Liver (tissue), 10 donors: ENCODE measurements at places on chromosomes 6 and 20. TPM values are rescaled to one million over a fixed set of nuclear protein-coding genes. Genes with fewer than 3 reads are reported as not detected.

Gene CBFA2T2
- polyA plus RNA-seq: 2.0 TPM

Gene MYH7B
- polyA plus RNA-seq: 0.12 TPM

Gene CDH4
- 0.03 TPM for polyA plus RNA-seq

- no peak for DNase-seq
Measured at GRCh38 chr6:33694401-33694931, 17.0 kb downstream of the UQCC2 start.

GRCh38 chr6:74103417-74103816 lies 407.4 kb downstream of the CD109 start:
- DNase-seq: no peak

DNA sequence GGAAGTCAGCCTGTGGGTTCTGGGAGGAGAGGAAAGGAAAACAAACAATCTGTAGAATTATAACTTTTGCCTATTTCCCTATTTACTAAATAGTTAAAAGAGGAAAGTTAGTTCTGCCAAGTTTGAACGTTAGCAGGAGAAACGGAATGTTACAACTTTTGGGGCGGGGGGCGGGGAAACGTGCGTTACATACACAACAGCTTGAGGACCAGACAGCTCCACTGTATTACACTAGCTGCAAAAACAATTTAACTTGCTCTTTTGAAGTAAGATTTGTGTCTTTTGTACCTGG lies 498 bp upstream of the PRDM1 start:
- no peak for DNase-seq

DNA sequence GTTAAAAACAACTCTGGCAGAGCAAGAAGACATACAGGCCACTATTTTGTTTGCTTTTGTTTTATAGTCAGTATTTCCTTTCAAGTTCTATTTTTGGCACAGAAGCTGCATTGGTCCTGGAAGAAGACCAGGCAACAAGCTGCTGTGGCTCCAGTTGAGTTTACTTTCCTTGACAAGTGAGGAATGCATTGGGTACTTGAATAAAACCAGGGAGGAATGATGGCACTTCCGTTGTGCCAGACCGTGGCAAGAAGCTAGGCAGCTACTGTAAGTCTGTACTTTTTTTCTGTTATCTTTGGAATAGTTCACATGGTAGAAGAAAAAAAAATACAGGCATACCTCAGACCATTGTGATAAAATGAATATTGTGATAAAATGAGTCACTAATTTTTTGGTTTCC lies 66.3 kb downstream of the NCOA3 start:
- DNase-seq: no peak

DNA sequence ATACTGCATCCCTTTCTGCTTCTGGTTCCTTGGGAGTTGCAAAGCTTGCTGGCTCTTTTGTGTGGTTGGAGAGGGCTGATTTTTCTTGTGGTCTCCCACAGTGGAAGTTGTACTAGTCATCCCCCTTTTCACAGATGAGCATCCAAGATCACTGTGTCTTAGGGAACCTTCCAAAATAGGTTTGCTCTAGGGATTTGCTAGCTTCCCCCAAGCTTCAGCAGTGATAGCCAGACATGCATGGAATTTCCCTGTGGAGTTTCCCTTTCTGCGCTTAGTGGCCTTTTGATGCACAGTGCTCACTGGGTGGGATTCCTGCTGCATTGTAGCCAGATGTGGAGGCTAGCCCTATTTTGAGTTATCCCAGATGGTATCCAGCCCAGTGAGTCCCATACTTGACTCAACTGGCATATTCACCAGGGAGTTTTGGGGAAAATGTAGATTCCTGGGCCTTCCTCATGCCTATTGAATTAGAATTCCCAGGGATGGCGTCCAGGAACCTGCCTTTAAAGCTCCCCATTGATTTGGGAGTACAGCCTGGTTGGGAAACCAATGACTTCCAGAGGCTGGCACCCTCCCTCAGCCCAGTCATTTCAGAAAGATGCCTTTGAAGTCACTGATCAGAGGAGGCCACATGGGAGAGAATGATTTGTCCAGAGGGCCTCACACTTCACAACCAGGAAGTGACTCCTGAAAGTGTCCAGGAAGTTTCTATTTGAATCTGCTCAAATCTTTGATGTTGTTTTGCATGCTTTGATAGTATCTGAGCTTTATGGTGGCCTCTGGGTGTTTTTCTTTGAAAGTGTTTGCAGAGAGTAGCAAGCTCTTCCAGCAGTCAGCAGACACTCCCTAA lies 25.9 kb downstream of the PPARD start:
- no peak for DNase-seq
